ENCODE measurements at places on chromosomes 12 and 14.

- DNase-seq = no peak
These were observed 99.6 kb downstream of the SLC38A6 start for GRCh38 chr14:61080591-61081010.

DNA sequence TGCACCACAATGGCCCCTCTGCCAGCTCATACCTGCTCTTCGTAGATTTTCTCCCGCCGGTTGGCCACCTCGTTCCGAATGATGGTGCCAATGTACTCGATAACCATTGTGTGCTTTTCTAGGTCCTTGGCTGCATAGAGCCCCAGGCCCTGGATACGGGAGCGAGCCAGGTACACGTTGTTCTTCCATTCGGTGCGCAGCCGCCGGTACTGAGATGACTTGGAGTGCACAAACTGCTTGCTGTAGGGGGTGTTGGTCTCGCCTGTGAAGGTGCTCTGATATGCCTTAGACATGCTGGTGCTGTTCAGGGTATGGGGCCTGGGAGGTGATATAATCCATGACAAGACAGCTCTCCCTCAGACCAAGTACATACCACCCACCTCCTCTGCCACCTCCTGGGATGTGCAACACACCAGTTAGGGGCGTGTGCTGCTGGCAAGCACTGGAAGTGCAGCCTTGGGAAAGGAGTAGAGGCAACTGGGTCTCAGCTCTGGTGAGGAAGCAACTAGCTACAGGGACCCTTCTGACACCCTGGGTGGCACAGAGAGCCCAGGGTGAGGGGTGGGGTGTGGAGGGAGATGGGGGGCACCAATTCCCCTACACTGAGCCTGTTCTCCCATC is 4.1 kb upstream of the PRKAG1 start:
- no peak for DNase-seq

GRCh38 chr14:97719931-97720330 is 922.7 kb downstream of the VRK1 start:
- DNase-seq = no peak

DNA sequence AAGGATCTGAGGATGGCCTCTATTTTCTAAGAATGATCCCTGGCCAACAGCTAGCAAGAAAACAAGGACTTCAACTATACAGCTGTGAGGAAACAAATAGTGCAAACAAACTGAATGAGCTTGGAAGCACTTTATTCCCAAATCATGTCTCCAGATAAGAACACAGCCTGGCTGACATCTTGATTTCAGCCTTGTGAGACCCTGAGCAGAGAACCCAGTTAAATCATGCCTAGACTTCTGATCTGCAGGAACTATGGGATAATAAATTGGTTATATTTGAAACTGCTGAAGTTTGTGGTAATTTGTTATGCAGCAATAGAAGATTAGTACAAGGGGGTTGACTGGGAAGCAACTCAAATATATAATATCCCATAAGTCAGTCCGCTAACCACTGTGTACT is 183.9 kb upstream of the BMP4 start:
- DNase-seq = no peak

DNA sequence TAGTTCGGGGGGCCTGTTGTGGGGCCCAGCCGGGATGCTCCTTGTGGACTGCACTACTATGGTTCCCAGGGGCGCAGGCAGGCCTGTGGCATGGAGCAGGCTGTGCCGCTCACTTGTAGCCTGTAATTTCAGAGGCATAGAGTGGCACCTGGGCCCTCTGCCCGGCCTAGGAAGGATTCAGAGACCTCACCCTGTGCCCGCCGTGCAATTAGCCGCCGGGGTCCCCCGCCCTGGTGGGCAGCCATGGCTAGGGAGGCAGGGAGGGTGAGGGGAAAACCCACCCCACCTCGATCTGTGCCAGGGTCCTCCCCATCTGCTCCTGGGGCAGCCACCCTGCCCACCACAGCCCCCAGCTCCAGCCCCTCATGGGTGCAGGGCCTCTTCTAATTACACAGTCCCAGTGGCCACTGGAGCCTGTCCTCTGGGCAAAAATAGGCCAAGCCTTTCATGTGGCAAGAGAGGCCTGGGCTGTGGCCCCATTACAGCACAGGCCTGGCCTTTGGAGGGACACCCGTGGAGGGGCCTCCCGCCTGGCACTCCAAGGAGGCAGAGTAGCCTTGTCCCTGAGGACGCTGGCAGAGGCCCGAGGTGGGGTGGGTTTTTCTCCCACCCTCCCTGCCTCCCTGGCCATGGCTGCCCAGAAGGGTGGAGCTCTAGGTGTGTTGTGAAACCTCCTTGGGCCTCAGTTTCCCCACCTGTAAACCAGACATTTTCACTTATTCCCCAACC is 5.3 kb upstream of the TMEM119 start:
- DNase-seq = no peak

GRCh38 chr14:31154956-31155355 is 52.6 kb downstream of the HECTD1 start:
- DNase-seq = no peak

- DNase-seq = no peak
These were observed 698 bp downstream of the ACOT6 start for GRCh38 chr14:73613046-73613383.

DNA sequence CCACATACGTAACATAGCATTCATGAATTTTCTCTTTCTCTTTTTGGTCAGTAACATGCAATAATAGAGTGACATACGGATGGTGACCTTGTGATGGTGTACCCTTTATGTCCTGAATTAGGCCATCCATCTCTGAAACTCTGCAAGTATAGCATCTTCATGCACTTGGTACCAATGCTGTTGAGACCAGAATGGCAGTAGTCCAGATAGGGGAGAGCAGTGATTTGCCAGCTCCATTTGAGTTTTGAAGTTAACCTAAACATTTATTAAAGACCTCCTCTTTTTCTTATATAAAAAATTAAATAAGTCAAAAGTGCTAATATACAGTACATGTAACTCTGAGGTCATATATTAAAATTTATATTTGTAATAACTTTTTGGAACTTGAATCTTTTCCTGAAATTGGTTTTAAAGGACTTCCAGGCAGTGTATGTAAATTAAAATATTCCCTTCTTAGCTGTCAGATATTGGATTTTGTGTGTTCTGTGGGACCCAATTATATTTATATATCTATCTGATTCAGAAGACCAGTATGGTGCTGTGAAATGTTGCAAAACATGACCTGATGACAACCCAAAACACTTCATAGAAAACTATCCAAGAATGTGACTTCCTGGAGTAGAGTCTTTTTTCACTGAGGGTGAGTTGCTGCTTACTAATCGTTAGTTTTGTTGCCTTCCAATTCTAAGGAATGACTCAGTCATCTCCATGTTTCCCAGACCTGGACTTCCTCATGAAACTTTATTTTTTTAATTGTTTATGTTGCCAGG is 3.5 kb downstream of the ELK3 start:
- no peak for DNase-seq

GRCh38 chr14:86221755-86222154 is 691.8 kb downstream of the FLRT2 start:
- DNase-seq = no peak

GRCh38 chr12:58425481-58426392 is 484.4 kb downstream of the ATP23 start:
- peak; percentile 83 for DNase-seq

All from CMK (cell line).